Omental fat pad (tissue), 4 donors: ENCODE measurements at places on chromosomes 16 and 17. TPM values are rescaled to one million over a fixed set of nuclear protein-coding genes. Genes with fewer than 3 reads are reported as not detected.

The PMFBP1 gene
- 0.13 TPM for total RNA-seq

The PIPOX gene
- 4.9 TPM for total RNA-seq

The NPW gene
- not detected for total RNA-seq

The IRF8 gene
- 41.6 TPM for total RNA-seq

The OTOP3 gene
- not detected for total RNA-seq

The SNAI3 gene
- 1.2 TPM for total RNA-seq

The KRT16 gene
- 158 TPM for total RNA-seq

The KRTAP4-6 gene
- total RNA-seq = not detected

The KRT40 gene
- total RNA-seq = not detected

The NTN3 gene
- total RNA-seq = not detected

The ATP6V0A1 gene
- total RNA-seq = 76.7 TPM

The SMYD4 gene
- total RNA-seq = 28.2 TPM

The ASPA gene
- total RNA-seq = 6.4 TPM

The CRYM gene
- 1.2 TPM for total RNA-seq

The CD300H gene
- not detected for total RNA-seq

The C17orf113 gene
- total RNA-seq = 0.25 TPM

The ARHGDIG gene
- 12.2 TPM for total RNA-seq

The KRT33B gene
- total RNA-seq = not detected

The EPN3 gene
- total RNA-seq = not detected

The CCDC182 gene
- not detected for total RNA-seq

The TP53TG3B gene
- total RNA-seq = not detected

The CSH2 gene
- total RNA-seq = not detected

The GJC1 gene
- 18.9 TPM for total RNA-seq

The ALOX12 gene
- total RNA-seq = 0.25 TPM

The CDH5 gene
- 93.2 TPM for total RNA-seq
